ENCODE measurements at places on chromosomes 3 and 15.

- no peak for DNase-seq
These were observed 65.2 kb downstream of the TLE3 start for GRCh38 chr15:70032509-70032908.

- DNase-seq = peak; percentile 92
These were observed 69.7 kb upstream of the UBE3A start for GRCh38 chr15:25508369-25509002.

DNA sequence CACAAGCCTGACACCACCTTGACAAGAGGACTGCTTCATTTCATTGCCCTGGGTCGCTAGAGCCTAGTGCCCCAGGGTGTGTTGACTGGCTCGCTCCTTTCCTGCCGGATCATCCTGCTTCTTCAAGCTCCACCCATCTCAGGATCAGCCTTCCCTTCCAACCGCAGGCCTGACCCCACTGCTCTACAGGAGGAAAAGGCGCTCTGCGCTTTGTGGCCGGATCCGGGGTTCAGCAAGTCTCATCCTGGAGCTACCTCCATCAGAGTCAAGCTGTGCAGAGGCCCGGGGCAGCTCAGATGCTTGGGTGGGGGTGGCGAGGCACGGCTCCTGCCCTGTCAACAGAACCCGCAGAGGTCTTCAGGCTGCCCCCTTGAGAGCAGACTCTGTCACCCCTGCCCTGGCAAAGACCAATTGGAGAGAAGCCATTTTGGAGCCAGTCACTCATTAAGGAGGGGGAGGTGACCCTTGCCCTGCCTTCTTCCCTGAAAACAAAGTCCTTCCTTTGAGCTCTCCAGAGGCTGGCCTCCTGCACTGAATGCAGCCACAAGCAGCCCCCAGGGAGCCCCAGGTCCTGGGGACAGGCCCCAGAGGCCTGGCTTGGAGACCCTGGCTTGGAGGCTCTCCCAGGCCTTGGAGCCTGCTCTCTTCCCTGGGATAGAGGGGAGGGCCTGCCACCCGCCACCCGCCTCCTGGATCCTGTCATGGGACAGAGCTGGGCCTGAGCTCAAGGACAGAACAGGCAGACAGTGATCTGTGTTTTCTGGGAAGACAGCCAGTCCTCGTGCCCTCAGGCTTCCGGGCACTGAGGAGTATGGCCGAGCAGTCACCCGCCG, 80.3 kb downstream of the CPN2 start:
- DNase-seq = peak; percentile 51

- DNase-seq = no peak
These were observed 29.5 kb downstream of the ABHD2 start for GRCh38 chr15:89117790-89118189.

- no peak for DNase-seq
These were observed 2.3 kb downstream of the ANXA2 start for GRCh38 chr15:60395276-60396011.

DNA sequence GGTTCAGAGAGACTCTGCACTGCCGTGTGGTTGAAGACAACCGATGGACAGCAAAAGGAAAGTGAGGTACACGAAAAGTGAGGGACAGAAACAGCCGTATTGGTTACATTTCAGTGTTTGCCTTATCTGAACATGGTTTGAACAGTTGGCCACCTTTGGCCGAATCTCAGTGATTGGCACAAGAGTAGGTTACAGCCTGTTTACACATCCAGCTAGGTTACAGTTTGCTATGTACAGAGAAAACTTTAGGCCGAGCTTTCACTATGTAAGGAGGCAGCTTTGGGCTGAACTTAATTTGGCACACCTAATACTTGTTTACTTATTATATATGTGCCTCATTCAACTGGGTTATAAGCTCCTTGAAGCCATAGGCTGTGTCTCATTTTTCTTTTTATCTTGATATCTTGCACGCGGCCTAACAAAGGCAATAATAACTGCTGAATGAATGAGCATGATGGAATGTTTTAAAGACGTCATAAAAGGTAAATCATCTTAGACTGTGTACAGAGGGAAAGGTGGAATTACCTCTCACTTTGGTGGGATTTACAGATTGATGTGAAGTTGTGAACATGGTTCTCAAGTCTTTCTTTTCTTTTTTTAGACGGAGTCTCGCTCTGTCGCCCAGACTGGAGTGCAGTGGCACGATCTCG, 17.2 kb upstream of the GREM1 start:
- DNase-seq = no peak

- no peak for DNase-seq
These were observed 198.4 kb upstream of the ZNF717 start for GRCh38 chr3:75983609-75984290.

- DNase-seq = peak; percentile 45
These were observed 70.1 kb upstream of the GLCE start for GRCh38 chr15:69090197-69090948.

- no peak for DNase-seq
These were observed 435.4 kb downstream of the MFSD1 start for GRCh38 chr3:159237226-159237625.

- DNase-seq = no peak
These were observed 26.6 kb downstream of the ITGB5 start for GRCh38 chr3:124860599-124860998.

DNA sequence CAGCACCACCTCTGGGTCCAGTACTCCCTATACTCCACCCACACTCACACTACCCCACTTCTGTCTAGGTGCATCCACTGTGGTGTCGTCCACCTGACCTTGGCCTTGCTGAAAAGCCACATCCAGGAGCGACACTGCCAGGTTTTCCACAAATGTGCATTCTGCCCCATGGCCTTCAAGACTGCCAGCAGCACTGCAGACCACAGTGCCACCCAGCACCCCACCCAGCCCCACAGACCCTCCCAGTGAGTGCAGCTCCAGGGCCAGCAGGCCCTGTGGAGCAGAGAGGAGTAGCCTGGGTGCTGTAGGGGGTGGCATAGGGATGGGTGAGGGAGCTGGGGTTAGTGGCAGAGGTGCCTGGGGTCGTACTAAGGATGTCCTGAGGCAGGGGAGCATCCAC, 19.4 kb upstream of the ALPK3 start:
- no peak for DNase-seq

DNA sequence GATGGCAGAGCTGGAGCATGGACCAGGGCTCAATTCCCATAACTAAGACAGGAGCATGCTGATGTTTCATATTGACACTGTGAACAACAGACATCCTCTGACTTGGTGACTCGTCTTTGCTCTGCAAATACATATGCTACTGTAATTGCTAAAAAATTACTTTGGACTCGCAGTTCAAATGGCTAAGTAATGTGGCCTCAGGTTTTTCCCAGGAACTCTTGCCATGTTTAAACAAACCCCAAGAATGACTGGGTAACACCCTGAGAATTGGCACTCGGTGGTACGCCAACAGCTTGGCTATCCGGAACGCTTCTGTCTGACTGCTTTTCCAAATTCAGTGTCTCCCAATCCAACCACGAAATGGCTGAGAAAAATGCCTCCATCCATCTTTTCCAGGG, 456.7 kb upstream of the THBS1 start:
- no peak for DNase-seq

DNA sequence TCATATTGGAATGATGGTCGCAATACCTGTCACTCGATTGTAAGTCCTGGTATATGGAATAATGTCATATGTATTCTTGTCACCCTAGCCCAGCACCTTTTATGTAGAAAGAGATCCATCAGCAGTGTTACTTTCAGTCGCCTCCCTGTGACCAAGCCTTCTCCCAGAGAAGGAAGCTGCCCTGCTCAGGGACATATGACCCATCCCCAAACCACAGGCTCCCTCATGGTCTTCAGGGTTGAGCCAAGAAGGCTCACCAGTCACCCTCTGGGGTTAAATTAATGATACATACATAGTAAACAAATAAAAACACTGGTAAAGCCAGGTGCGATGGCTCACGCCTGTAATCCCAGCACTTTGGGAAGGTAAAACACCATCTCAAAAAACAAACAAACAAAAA, 4.6 kb upstream of the MFGE8 start:
- no peak for DNase-seq

- no peak for DNase-seq
These were observed 61.9 kb downstream of the EIF3J start for GRCh38 chr15:44598892-44599291.

DNA sequence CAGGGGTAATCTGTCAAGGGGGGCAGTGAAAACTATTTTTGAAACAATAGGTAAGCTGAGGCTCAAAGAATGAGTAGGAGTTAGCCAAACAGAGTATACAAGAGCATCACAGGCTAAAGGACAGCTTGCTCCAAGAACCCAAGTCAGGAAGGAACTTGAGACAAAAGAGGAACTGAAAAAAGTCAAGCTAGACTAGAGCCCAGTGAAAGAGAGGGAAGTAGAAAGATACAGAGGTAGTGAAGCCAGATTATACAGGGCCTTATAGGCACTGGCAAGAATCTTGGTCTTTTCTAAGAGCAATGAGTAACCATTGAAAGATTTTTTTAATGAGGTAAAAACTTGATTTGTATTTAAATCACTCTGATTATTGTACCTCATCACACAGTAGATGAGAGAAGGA, 69.9 kb downstream of the FILIP1L start:
- DNase-seq = no peak

- DNase-seq = no peak
These were observed 591 bp downstream of the FOXL2NB start for GRCh38 chr3:138947495-138948121.

DNA sequence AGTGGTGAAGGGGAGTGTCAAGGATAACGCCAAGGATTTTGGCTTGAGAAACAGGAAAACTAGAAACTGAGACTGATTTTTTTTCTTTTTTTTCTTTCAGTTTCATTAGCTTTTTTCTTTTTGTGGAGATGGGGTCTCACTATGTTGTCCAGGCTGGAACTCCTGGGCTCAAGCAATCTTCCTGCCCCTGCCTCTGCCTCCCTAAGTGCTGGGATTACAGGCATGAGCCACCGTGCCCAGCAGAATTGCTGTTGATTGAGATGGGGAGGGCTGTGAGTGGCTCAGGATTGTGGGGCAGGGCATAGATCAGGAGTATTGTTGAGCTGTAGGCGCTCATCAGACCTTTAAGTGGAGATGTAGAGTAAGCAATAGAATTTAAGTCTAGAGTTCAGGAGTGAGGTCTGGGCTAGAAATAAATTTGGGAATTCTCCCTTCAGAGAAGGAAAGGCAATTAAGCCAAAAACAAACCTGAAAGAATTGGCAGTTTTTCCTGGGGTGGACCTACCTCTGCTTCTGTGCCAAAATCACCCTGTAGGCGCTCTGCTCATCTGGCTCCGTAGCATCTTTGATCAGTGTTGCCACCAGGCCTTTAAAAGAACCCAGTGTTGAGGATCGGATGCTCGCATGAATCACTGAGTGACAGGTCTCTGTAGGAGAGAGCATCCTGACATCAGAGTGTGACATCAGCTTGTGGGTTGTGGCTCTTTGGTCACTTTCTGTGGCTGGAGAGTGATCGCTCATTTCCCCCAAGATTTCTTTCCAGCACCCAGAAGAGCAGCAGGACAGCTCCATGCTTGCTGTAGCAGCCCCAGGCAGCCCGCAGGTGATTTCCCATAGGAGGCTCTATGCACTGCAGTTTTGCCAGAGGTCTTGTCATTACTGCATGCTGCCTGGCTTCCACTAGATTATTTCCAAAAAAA, 15.8 kb downstream of the ABHD17C start:
- no peak for DNase-seq

- DNase-seq = peak; percentile 76
These were observed 279.2 kb downstream of the PDCD6IP start for GRCh38 chr3:34077417-34078195.

DNA sequence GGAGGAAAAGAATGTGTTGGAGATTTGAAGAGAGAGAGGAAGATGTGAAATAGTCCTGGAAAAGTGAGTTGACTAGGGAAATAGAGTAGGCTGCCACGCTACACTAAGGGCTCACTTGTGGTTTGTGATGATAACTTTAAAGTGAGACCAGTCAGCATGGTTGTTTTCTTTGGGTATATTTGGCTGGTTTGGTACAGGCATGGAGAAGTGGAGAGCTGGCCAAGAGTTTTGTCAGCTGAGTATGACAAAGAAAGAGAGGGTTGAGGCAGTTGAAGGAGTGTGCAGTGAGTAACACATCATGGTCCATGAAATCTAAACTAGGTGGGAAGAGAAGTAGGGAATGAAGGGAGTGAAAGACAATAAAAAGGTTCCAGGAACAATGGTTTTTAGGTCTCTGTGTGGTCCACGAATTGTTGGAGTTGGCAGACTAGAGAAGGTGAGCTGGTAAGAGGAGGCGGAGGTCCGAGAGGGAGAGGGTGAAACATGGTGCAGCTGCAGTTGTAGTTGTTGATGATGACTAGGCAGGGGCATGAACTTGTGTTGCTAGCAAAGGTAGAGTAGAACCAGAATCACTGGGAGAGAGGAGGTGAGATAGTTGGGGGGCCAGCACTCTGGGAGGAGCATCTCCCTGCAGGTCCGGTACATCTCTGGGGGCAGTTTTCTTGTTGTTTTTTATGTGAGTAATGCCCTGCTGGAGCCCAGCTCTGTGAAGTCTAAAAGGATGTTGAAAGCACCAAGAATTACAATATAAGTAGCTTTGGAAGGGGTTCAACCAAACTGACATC, 21.0 kb downstream of the ZNF80 start:
- DNase-seq = no peak

- no peak for DNase-seq
These were observed 158.7 kb downstream of the GBE1 start for GRCh38 chr3:81602781-81603180.

DNA sequence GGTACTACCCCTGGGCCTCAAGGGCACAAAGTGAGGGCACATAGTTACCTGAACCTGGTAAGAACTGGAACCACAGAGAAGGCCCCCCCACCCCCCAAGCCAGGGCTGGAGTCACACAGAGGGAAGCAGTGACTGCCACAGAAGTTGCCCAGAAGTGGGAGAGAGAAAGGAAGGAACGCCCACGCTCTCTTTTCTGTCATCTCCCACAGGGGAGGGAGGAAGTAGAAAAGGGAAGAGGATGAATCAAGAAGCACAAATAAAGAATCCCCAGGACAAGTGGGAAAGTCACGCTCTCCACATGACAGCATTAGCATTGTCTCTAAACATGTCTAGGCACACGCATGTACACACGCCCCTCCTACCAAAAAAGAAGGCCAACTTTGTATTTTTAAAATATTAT, 114.7 kb upstream of the FRMD4B start:
- no peak for DNase-seq

- no peak for DNase-seq
These were observed 16.3 kb downstream of the ZIC1 start for GRCh38 chr3:147425388-147425850.

GRCh38 chr15:35827911-35828310, 281.9 kb upstream of the DPH6 start:
- DNase-seq = no peak

- peak; percentile 55 for DNase-seq
These were observed 417.0 kb downstream of the ROBO2 start for GRCh38 chr3:77456906-77457305.

DNA sequence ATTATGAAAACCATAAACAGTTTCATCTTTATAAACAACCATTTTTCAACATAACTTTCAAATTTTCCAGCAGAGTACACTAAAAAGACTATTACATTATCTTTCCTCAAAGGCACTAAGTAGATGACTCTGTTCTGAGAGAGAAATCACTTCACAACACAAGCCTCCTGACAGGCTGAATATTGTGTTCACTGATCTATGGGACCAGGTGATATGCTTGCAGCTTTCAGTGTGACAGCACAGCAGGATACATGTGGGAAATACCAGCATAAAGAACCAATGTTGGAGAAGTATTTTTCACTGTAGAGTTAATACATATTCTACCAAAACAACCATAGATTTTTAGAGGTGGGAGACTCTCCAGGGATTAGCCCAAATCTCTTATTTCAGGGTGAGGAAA, 350.6 kb downstream of the PLCL2 start:
- peak; percentile 7 for DNase-seq
